Coronary artery (tissue), 2 donors: ENCODE measurements at places on chromosomes 4 and X.

DNA sequence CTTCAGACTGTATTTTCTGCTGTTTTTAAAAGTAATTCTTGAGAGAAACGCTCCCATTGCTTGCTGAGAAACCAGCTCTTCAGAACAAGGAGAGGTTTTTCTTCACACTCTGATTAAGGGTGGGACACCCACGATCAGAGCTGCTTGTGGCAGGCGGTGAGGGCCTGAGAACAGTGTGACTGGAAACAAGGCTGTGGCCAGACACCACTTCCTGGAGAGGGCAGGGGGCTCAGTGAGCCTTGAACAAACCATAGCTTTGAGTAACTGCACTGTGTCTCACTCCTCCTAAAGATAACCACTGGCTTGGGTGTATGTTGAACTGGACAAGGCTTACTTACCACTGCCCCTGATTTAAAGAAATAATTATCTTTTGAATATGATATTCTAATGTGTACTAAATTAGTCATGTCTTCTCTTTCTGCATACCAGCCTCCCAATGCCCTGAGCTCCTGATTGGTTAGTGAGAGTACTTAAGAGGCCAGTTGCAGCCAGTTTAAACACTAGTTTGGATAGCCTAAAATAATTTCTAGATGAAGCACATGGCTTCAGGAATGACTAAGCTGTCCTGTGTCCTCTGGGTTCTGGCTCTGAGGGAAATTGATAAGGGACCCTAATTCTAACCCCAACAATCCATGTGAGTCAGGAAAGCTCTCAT, 3.7 kb upstream of the GPR82 start:
- DNase-seq: no peak

GRCh38 chr4:158816955-158817354, 48.1 kb downstream of the FNIP2 start:
- DNase-seq: no peak

DNA sequence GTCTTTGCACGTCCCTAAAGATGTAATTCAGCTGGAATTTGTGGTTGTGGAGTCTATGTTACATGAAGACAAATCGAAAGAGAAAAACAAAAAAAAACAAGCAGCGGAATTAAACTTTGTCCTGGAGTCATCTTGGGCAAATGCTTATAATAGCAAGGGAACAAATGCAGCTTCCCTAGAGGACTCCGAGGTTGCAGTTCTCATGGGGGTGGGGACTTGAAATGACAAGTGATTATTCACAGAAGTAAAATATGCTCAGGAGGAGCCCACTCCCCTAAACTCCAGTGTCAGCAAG, 362.4 kb downstream of the ARHGAP24 start:
- no peak for DNase-seq

DNA sequence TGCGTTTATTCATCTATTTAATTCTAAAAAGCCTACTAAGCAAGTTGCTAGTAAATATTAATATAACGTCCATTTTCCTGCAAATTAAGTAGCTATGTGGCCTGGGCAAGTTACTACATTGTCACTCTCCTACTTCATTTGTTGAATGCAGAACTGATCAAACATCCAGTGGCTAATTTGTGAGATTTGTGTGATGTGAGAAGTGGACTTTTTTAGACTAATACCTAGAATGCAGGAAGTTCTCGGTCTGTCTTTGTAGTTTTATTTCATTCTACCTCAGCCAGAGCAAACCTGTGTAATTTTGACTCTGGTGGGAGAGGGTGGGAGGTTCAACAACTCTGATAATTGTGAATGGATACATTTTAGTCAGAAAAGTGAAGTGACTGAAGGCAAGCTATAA, 840 bp downstream of the GUF1 start:
- DNase-seq: no peak

DNA sequence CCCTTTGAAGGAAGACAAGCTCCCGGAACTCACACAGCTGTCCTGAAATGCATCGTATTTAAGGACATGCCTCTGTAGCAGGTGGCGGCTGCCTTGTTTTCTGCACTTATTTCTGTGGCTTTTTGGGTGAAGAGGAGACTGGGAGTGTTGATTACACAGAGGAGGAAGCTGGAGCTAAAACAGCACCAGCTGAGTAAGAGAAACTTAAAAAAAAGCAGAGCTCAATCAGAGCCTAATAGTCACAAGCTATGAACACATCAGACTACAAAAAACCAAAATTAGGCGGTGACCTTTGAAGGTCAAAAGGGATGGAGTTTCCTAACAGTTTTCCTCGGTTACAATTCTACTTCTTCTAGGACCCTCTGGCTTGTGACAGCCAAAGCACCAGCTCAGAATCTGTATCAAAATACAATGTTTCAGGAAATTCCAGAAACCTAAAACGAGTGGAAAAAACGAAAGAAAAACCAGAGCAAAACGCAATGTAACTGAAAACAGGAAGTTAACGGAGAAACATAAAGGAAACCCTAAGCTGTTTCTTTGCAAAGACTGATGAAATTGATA, 13.5 kb downstream of the PRKX start:
- no peak for DNase-seq

DNA sequence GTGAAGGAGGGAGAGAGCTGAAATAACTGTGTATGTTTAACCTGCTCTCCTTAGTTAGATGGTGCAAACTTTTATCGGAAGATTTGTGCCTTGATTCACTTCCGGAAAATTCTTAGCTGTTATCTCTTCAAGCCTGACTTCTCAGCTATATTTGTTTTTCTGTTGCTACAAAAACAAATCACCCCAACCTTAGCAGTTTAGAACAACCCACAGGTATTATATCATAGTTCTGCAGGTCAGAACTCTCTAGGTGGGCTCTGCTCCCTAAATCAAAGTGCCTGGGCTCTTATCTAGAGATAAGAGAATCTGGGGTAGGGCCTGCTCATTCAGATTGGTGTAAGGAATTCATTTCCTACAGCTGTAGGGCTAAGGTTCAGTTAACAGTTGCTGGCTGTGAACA, 15.1 kb upstream of the CEP135 start:
- no peak for DNase-seq
